ENCODE measurements at places on chromosomes 7 and 10. TPM values are rescaled to one million over a fixed set of nuclear protein-coding genes. Genes with fewer than 3 reads are reported as not detected.

- DNase-seq, result no peak
Measured at GRCh38 chr10:78209970-78210369, 176.3 kb downstream of the RPS24 start.

DNA sequence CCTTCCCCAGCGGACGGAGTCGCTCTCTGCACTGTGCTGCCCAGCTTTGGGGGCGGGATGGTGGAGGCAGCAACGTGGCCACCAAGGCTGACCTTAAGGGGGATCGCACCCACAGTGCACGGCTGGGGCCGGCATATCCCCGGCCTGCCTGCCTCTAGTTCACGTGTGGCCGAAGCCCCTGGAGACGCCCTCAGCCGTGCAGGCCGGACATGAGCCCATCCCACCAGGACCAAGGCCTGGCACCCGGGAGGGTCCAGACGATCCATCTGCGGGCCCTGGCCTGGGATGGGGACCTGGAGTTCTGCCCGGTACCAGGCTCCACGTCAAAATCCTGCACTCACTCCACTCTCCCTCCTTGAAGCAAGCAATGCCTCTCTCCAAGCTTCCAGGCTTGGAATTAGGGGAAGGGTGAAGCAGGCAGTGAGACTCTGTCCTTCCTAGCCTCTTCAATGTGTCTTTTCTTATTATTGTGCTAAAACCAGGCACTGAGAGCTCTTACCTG, 520.8 kb downstream of the REEP3 start:
- DNase-seq, result no peak

The SLC26A5 gene
- total RNA-seq, result not detected

The SPAM1 gene
- total RNA-seq, result not detected

- DNase-seq, result no peak
Measured at GRCh38 chr10:60422809-60423208, 33.1 kb upstream of the ANK3 start.

DNA sequence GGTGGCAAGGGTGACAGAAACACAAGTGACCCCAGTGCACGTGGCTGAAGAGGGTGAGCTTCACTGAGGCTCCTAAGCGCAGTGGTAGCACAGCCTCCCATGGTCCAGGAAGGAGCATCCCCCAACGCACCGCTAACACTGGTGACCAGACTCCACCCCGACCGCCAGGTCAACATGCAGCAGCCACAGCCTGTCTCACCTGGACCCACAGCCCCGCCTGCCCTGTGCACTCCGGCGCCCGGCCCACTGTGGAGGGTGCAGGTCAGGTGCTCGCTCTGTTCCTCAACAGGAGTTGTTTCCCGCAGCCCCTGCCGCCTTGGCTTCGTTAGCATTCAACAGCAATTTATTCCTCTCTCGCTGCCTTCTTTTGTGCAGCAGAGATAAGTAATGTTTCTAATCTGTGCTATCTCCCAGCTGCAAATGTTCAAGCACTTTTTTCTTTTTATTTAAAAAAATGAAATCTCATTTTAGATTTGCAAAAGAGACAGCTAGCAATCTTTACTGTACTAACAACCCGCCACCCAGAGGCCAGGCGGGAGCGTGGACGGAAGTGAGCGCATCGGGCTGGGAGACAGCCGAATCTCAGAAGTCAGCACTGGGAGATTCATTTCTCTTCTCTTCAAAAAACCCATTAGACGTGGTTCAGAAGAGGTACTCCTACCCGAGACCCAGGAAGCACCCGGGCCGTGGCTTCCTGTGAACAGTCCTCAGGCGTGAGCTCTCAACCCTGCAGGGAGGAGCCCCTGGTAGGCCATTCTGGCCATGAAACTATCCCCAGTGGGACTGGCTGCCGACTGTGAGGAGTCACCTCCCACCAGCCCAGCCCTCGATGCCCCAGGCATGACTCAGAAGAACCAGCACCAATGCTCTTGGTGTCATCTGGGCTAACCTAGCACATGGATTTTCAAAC, 133.4 kb downstream of the MAD1L1 start:
- DNase-seq, result no peak

DNA sequence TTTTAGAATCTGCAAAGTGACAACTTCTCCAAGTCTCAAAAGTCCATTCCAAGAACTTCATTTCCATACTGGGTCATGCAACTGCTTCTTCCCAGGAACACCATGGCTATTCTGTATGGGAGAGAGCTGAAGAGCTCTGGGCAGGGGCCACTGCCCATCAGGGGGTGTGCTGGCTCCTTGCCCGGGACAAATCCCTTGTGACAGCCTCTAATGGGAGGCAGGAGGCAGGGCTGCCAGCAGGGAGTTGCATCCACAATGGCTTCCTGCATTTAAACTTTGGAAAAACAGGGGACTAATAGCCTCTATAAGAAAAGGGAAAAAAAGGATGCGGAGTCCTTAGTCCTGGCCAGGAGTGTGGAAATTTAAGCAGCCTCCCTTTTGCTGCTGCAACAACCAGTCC, 18.4 kb upstream of the FRMD4A start:
- DNase-seq, result no peak

The COL13A1 gene
- 1.3 TPM for total RNA-seq

The ADIRF gene
- not detected for total RNA-seq

The MYO1G gene
- not detected for total RNA-seq

DNA sequence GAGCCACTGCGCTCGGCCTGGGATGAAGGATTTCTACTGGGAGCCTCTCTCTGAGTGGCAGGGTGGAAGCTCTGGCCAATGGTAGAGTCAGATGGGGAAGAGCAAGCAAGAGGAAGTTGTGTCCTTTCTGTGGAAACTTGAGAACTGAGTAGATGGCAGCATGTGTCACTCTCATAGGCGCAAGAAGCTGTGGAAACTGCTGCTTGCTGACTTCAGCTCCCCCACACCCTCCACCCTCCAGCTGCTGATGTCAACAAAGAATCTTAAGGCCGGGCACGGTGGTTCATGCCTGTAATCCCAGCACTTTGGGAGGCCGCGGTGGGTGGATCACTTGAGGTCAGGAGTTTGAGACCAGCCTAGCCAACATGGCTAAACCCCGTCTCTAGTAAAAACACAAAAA, 39.8 kb upstream of the SRGN start:
- DNase-seq, result no peak

GRCh38 chr7:5218564-5219360, 28.7 kb downstream of the WIPI2 start:
- DNase-seq, result no peak

GRCh38 chr7:13979671-13980435, 9.6 kb downstream of the ETV1 start:
- DNase-seq, result no peak

The ADGRA1 gene
- total RNA-seq, result not detected

- no peak for DNase-seq
Measured at GRCh38 chr10:97307866-97308780, 10.9 kb upstream of the FRAT1 start.

GRCh38 chr10:97087296-97087695, 98.5 kb downstream of the SLIT1 start:
- DNase-seq, result no peak

- no peak for DNase-seq
Measured at GRCh38 chr10:78811174-78811573, 257.6 kb upstream of the ZMIZ1 start.

Data from neural progenitor cell (in vitro differentiated cells).